Stimulated activated CD8-positive, alpha-beta memory T cell treated with anti-CD3 and anti-CD28 coated beads, Interleukin-4, amount 100 ng/mL, for 4 hours (primary cell): ENCODE measurements at places on chromosomes 3 and 15.

DNA sequence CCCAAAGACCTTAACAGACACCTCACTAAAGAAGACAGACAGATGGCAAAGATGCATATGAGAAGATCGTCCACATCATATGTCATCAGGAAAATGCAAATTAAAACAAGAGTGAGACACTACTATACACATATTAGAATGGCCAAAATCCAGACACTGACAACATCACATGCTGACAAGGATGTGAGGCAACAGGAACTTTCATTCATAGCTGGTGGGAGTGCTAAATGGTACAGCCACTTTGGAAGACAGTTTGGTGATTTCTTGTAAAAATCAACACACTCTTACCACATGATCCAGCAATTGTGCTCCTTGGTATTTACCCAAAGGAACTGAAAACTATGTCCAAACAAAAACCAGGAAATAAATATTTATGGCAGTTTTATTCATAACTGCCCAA lies 17.6 kb downstream of the CHDH start:
- DNase-seq = no peak

DNA sequence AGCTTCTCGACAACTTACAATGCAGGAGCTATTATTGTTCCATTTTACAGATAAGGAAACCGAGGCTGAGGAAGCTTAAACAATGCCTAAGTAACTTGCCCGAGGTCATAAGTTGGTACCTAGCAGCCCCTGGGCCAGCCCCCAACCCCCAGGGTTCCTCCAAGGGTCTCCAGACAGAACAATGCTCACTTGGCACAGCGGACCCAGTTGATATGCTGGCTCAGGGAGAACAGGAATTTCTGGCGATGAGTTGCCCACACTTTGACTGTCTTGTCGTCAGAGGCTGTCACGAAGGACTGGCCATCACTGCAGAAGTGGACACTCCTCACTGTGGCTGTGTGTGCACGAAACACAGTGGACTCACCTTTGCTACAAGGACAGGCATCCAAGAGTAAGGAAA lies 5.2 kb downstream of the POC1A start:
- DNase-seq = no peak

GRCh38 chr15:89129123-89129815 lies 41.0 kb downstream of the ABHD2 start:
- DNase-seq = peak; percentile 26

DNA sequence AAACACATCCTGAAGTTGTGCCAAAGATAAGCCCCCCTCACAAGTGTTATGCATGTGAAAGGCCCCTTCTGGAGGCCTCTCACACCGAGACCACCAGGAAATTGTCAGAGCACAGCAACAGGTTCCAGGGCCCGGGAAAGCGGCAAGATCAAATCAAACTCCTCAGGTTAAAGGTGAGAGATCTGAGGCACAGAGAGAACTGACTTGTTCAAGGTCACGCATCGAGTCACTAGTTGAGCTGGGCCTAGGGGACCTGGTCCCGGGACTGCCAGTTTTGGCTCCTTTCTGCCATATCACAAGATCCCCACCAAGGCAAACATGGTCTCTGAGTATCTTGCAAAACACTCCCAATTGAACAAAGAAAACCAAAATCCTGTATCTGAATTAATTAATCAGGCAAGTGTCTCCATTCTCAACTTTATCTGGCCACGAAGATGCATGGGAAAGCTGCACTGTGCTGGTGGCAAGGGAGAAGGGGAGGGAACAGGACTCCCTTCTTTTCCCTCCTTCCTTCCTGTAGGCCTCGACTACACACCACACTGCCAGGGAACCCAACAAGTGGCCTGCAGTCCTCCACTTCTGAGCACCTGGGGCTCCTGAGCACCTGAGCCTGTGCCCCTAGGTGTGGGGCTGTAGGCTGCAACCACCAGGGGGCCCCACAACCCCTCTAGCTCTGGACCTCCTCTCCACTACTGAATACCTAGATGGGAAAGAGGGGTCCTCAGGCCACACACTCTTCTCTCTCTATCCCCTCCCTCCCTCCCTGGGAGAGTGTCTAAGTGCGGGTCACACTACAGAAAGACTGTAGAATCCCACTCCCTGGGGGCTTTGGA lies 37.3 kb downstream of the ANP32A start:
- peak; percentile 40 for DNase-seq

DNA sequence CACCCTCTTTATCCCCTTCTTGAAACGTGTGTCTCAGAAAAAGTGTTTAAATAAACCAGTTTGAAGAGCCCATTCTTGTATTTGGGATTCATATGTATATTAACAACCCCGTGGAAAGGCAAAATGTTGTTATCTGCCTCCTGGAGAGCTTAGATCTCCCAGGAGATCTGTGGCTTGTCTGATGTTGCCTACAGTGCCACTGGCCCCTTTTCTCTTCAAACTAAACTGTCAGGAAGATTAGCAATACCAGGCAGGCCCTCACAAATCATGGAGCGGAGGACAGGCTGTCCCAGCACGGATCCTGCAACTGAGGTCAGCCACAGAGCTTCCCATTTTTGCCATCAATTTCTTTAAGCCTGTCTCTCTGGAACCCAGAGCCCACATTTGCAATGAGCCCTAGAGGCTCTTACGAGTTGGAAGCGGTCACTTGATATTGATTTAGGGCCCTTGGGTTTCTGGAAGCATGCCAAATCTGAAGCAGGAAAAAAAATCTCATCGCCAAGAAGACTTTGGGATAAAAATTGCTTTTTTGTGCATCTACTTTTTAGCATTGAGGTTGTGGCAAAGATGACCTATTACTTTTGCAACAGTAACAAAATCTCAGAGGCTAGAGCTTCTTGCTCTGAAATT lies 234.1 kb downstream of the OPA1 start:
- DNase-seq = no peak

GRCh38 chr3:194265505-194265892 lies 85.6 kb downstream of the CPN2 start:
- DNase-seq = no peak

DNA sequence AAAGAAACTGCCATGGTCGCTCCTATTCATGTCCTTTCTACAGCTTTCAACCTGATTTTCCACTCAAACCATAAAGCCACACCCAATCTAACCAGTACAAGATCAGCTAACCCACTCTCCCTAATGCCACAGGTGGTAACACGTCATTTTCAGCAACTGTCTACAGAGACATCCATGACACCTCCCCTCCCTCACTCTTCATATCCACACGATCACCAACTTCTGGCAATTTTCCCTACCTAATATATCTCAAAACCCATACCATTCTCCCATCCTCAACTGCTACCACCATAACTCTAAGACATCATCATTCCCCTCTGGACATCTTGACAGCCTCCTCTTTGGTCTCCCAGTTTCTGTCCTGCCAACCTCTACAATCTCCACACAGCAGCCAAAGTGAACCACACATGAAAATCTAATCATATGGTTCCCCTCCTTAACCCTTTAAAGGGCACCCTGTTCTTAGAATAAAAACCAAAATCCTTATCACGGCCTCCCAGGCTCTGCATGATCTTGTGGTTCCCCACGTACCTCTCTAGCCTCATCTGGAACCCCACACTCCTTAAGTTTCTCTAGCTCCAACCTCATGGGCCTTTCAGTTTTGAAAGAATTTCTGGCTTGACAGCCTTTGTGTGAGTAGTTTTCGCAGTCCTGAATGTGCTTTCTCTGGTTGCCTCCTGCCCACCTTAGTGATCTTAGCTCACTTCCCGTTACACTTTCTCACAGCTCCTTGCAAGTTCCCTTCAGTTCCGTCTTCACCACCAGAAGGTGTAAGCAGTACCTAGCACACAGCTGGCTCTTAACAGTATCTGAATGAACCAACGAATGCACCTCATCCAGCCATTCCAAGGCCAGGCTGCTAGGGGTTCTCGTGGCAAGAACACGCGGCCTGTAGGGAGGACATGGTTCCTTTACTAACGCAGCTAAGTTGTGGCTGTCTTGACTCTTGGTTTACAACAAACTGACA lies 33.4 kb downstream of the SPINK8 start:
- no peak for DNase-seq

DNA sequence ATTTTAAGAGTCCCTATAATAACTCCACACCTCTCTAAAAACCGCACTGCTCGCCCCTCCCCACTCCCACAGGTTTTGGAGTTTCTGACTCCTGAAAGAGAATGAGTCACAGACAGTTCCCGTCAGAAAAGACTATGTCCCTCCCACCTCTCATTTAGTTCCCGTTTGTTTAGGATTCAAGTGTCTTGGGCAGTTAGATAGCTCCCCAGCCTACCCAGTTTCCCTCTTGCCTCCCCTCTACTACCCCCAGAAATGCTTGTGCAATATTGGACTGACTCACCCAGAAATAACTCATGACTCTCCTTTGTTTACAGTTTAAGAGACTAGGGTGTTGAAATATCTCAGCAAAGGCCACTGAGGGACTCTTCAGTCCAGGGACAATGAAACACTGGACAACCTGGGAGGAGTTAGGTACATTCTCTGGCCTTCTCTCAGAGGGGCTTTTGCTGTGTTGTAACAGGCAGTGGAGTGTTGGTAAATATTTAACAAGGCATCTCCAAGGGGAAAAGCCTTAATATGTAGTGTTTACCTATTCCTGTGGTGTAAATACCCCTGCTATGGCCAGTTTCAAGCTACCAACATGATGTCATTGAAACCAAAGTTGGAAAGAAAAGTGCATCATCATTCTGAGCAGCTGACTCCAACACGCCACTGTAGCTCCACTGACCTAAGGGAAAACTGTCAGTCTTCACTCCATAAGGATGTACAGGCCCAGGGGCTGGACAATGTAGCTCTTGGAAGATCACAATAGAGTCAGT lies 96.1 kb upstream of the CHD2 start:
- peak; percentile 19 for DNase-seq

- DNase-seq = no peak
Measured at GRCh38 chr15:63422891-63423590, 41.4 kb upstream of the CA12 start.

DNA sequence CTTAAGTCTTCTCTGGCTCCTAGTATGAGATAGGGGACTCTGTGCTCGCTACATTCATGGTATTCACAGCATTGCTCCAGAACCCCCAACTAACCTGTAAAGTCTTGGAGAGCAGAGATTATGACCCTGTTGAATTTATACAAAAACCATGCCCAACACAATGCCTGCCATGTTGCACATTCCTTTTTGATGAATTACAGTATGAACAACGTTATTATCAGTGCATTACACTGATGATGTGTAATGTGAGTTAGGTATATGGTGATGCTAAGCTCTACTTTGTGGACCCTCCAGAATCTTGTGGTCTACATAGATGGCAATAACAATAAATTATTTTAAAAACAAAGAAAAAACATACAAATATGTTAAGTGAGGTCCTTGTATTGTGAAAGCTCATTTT lies 64.3 kb downstream of the EOMES start:
- no peak for DNase-seq

GRCh38 chr3:12965999-12966846 lies 107.0 kb downstream of the IQSEC1 start:
- DNase-seq = no peak

GRCh38 chr15:27210176-27210575 lies 239.2 kb downstream of the GABRG3 start:
- no peak for DNase-seq

GRCh38 chr3:152298393-152299248 lies 29.9 kb downstream of the MBNL1 start:
- DNase-seq = no peak

GRCh38 chr3:197421021-197421420 lies 122.6 kb upstream of the DLG1 start:
- DNase-seq = no peak

DNA sequence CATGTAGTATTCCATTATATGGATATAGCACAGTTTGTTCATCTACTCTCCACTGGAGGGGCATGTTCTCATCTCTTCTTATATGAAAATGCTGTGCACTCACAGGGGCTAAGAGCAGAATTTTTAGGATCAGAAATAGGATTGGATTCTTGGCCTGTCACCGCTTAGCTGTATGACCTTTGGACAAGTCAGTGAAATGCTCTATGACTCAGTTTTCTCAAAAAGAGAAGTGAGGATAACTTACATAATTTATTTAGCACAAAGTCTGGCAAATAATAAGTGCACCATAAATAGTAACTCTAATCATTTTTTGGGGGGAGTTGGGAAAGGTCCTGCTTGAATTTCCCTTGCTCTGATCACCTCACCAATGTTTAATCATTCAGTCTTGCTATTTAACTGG lies 103.7 kb upstream of the LRIG1 start:
- no peak for DNase-seq

DNA sequence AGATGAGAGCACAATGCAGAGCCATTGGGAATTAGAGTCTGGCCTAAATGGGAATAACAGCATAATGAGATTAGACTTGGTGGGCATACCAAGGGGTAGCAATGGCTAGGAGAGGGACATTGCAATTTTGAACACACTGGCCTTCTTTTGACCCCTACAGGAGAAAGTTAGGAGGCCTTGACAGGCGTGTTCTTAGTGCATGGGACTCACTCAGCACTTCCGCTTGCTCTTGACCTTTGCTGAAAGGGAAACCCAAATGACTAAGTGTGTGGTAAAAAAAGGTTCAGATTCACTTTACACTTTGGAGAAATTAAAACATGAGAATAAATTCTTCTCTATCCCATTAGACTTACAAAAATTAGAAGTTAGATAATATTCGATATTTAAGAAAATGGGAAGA lies 317.4 kb downstream of the DIPK2A start:
- DNase-seq = no peak

- DNase-seq = no peak
Measured at GRCh38 chr3:173304182-173304800, 93.3 kb upstream of the NLGN1 start.

DNA sequence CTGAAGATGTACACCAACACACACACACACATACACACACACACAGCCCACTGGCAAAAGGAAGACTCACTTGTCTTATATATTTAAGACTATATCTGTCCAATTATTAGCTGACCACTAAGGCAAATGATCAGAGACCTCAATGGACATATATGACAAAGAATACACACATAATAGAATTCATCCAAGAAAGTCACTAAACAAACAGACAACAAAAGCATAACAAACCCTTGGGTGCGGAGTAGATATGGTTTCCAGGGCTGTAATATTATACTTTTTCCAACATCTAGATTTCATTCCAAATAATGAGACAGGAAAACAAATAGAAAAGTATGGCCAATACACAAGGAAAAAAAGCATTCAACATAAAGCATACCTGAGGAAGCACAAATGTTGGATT lies 72.3 kb upstream of the PRICKLE2 start:
- DNase-seq = no peak

DNA sequence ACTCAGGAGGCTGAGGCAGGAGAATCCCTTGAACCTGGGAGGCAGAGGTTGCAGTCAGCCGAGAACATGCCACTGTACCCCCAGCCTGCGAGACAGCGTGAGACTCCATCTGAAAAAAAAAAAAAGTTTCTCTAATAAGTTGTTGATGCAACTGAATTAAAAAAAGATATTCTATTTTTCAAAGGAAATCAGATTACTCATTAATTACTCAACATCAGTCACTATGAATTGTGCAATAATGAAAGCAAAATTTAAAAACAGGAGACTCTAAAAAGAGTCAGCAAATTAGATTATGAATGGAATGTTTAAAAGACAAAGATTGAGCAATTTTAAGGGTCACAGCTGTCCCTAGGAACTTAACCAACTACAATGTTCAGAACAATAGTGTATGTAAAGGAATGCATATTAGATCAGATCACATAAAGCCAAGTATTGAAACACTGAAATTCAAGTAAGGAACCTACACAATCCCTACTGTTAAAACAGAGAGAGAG lies 60.2 kb upstream of the SLC4A7 start:
- DNase-seq = no peak
